ENCODE measurements at places on chromosomes 12 and 14.

GRCh38 chr14:39459795-39460478, 27.7 kb upstream of the FBXO33 start:
- no peak for DNase-seq

GRCh38 chr12:18496156-18496555, 234.8 kb downstream of the PIK3C2G start:
- no peak for DNase-seq

DNA sequence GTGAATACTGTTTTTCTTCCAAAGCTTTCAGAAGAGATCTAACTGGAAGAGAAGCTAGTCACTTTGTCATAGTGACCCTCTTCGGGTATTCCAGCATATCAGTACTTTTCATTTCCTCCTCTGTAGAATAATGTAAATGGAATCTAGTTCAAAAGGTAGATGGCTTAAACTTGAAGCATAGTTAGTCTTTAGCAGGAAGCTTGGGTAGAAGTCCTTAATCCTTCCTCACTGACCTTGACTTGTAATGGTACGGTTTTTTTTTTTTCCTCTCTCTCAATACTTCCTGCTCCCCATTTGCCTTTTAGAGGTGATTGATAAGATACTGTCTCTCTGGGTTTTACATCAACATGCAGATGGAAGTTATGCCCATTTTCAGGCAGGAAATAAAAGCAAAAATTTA, 1.7 kb downstream of the FBXO34 start:
- DNase-seq, result no peak

DNA sequence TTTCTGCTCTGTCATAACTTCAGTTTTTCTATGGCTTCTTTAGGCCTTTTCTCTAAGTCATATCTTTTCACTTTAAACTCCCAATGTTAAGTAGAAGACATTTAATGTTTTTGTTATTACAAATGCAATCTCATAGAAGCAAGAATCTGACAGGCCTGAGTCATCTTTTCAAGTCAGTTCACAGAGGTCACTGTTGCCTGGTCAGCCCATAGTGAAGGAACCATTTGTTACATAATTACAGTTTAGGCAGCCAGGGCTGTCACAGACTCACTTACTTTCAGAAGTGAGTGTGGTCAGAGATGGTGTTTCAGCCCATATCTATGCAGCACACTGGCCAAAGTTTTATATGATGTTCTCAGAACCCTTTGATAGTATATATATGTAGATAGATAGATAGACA, 46.5 kb downstream of the CCER1 start:
- DNase-seq, result no peak

- no peak for DNase-seq
Observed at GRCh38 chr14:68688872-68689371, 103.9 kb downstream of the ZFP36L1 start.

DNA sequence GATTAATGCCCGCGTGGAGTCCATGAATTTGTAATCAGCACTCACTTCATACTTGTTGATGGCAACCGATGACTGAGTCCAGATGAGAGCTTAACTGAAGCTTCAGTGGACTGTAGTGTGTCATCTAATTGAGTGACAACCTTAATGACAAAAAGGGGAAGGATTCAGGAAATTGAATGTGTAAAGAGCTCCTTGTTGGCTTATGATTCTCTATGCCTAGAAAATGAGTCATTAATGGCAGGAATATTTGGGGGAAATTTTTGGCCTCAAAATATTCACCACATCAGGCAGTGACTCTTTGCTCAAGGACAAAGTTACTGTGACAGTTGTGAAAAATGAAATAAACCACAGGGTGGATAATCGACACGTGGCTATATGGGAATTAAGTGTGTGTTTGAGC, 55.3 kb upstream of the STON2 start:
- DNase-seq, result no peak

DNA sequence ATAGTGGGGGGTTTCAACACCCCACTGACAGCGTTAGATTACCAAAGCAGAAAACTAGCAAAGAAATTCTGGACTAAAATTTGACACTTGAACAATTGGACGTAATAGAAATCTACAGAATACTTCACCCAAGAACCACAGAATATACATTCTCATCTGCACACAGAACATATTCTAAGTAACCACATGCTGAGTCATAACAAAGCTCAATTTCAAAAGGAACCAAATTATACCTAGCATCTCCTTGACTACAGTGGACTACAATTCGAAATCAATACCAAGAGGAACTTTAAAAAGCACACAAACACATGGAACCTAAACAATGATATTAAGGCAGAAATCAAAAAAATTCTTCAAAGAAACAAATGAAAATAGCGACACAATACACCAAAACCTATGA, 871.6 kb upstream of the MDGA2 start:
- DNase-seq, result no peak

GRCh38 chr12:26760657-26761293, 72.2 kb downstream of the ITPR2 start:
- DNase-seq, result no peak

Data from activated CD4-positive, alpha-beta T cell treated with anti-CD3 and anti-CD28 coated beads, Interleukin-2, amount 50 U/mL, for 4 hours (primary cell).